ENCODE measurements at places on chromosomes 12 and 14.

GRCh38 chr12:48029491-48030172, 25.4 kb upstream of the COL2A1 start:
- DNase-seq: peak; percentile 21

GRCh38 chr12:124597041-124597440, 29.6 kb upstream of the NCOR2 start:
- DNase-seq: no peak

DNA sequence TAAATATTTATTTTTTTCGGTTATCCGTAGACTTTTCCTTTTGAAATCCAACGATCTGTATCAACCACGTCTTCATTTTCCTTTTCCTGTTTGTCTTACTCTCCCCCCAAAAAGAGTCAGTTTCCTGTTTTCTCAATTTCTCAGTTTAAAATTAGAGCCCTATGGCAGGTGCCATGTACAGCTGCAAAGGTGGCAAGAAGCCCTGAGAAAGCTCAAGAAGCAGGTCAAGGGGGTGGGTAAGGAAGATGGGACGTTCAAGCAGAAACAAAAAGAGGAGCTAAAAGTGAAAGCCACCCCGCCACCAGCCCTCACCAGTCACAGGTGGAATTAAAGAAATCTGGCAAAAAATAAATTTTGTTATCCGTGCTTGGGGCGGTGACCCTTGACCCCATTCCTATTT, 26.7 kb downstream of the SLC35E3 start:
- no peak for DNase-seq

DNA sequence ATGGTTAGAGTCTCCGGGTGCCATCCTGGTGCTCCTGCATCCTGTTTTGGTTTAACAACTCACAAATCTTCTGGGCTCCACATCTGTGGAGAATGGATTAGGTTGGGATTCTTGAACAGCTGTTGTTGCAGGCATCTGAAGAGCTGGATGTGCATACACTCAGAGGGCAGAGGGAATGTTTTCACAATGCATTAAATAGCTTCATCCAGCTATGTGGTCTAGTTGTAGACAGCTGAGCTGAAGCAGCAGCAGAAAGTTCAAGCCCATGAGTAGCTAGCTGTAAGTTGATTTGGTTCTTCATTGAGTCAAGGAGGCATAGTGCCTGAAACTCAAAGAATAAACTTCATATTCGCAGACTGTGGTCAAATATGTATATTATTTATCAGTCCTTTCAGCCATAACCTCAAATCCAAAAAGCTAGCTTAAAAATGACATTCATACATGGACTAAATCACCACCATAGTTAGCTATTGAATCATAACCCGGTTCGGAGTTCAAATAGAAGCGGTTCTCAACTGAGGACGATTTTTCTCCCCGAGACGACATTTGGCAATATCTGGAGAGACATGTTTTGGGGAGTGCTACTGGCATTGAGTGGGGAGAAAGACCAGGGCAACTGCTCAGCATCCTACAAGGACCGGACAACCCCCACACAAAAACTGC, 858 bp upstream of the ANKRD13A start:
- DNase-seq: no peak

GRCh38 chr14:105324080-105324778, 9.7 kb downstream of the PACS2 start:
- DNase-seq: no peak

DNA sequence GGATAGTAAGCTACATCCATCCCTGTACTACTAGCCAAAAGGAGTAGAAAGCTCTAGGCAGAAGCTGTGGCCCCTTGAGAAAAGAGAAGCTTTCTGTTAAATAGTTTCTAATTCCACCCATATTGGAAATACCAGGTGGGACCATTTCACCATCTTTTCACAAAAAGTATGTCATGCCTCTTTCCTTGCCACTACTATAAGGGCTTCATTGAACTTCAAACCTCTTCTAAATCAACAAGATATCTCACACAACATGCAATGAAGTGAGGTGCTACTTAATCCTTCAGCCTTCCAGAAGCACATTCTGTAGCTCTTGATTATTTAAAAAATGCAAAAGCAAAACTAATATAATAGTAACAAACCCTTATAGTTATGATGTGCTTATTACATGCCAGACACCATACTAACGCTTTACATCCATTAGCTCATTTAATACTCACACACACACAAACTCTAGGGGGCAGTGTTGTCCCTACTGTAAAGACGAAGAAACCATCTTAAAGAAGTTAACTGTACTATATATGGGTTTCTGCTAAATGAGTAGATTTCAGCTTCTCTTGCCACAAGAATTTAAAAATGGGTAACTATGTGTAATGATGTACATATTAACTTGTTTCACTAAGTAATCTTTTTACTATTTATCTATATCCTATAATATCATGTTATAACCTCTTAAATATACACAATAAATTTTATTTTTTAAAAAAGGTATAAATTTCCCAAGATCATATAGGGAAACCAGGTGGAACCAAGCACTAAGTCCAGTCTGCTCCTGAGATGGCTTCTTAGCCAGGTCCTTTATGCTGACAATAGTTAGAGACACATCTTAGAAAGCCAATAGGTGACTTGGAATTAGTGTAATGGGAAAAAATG, 124.4 kb downstream of the RPS29 start:
- peak; percentile 60 for DNase-seq

DNA sequence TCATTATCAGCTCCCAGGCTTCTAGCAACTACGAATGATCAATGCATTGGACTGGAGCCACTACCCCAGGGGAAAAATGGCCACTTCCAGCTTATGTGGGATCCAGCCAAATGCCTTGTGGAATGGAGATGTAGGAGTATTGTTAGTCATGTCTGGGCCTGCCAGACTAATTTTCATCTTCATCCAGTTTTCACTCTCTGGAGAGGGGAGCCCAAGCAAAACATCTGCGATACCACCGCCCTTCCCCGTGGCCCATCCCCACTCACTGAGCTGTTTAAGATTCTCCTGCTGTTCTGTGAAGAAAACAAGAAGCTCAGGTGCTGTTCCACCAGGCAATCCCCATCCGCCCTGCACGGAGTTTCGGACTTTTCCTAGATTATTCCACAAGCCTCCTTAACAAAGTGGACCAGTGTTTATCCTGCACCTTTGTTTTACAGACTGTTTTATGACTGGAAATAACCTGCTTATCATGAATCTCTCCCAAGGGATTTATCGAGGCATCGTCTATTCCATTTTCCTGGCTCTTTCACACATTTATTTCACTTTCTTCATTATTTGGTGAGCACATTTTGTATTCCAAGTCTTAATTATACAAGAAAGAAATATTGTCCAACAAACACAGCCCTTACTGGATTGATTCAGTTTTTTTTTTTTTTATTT, 35.5 kb upstream of the MAX start:
- no peak for DNase-seq

GRCh38 chr12:131264635-131265034, 310.9 kb downstream of the ADGRD1 start:
- DNase-seq: no peak

GRCh38 chr12:21130998-21131397, at the start of gene SLCO1B1:
TSS of gene SLCO1B1 (plus strand) at chr12:21131194. CDS start at chr12:21141575, 10,381 bp downstream.
- no peak for DNase-seq

GRCh38 chr12:66726556-66726955, 47.7 kb upstream of the GRIP1 start:
- no peak for DNase-seq

DNA sequence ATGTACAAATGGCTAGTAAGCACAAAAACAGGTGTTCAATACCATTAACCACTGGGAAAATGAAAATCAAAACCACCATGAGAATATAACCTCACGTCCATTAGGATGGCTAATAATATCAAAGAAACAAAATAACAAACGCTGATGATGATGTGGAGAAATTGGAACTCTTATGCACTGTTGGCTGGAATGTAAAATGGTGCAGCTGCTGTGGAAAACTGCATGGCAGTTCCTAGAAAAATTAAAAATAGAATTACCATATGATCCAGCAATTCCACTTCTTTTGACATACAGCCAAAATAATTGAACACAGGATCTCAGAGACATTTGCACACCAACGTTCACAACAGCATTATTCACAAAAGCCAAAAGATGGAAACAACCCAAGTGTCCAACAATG, 51.5 kb downstream of the TMPRSS12 start:
- DNase-seq: no peak

- DNase-seq: no peak
These were observed 141.3 kb upstream of the RASSF8 start for GRCh38 chr12:25817166-25817565.

DNA sequence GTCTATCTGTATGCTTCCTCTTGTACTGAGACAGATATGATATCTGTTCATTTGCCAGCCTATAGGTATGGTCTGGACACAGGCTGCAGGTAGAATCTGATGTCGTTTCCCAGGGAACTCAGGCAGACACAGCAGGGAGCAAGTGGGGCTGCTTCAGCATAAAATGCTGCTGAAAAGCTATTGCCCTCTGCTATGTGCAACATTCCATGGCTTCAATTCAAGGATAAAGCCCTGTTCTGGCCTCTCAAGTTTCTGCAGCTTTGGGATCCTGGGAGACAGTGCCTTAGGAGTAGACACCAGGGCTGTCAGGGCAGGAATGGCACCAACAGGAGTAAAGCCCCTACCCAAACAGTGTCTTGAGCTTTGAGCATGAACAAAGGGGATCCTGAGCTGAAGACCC, 173.5 kb downstream of the SLC41A2 start:
- DNase-seq: no peak

- DNase-seq: no peak
These were observed 91.9 kb downstream of the DAD1 start for GRCh38 chr14:22497144-22497423.

GRCh38 chr14:105026033-105026785, 5.3 kb upstream of the CDCA4 start:
- DNase-seq: peak; percentile 88

GRCh38 chr14:44204061-44204835, 302.8 kb downstream of the FSCB start:
- DNase-seq: no peak

GRCh38 chr12:39816671-39817185, 197.1 kb upstream of the ABCD2 start:
- DNase-seq: no peak

DNA sequence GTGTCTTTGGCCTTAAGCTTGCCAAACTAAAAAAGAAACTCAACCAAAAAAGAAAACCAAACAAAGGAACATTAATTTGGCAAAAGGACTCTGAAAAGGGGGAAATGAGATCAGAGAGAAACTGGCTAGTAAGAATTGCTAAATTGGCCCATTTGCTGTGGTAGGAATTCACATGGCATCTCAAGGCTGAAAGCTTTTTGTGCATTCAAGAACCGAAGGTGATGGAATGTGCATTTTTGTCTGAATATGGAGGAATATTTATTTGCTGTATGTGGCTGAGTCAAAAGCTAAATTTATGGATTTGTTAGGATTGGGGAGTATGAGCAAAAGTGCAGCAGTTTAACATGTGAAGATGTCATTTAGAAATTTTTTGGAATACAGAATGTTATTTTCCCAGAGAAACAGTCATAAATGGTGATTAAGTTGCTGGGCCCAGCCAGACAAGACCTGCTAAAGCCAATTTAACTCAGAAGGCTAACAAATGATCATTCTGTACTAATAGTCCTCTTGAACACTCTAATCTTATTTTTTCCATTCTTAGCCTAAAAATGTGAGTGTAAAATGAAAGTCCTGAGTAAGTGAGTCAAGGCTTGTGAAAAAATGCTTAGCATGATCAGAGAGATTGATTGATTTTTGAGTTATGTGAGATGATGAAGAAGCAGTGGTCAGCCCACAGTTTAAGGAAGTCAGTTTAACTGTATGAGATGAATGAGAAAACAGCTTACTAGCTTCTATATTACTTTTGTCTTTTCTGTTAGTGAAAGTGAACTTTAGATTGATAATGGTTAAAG, 94.1 kb downstream of the ANO6 start:
- no peak for DNase-seq

- no peak for DNase-seq
These were observed 142.6 kb downstream of the EMP1 start for GRCh38 chr12:13339091-13339490.

DNA sequence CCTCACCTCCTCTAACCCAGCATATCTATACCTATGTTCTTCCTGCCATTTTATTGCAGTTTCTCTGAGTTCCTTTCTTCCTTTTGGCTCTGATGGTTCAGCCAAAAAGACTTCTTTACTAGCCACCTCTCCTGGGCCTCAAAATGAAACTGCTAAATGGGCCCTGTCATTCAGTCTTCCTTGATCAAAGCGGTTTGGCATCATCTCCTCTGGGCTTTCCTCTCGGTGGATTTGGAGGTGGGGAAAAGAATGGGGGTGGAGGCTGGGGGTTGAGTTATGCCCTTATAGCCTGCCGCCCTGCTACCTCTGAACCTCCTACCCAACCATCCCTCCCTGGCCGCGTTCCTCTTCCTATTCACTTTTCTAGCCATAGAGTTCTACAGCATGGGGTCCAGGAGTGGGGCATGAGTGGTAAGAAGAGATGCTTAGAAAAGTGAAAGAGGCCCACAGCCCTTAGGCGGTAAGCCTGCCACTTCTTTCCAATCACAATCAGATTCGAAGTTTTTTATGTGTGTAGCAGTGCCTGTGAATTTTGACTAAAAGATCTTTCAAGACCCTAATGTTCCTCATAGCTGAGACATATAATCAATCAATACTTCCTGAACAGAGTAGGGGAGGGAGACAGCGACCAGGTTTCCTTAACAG, 2.5 kb downstream of the AJUBA start:
- no peak for DNase-seq

GRCh38 chr14:35243956-35244355, 48.2 kb upstream of the PSMA6 start:
- no peak for DNase-seq

DNA sequence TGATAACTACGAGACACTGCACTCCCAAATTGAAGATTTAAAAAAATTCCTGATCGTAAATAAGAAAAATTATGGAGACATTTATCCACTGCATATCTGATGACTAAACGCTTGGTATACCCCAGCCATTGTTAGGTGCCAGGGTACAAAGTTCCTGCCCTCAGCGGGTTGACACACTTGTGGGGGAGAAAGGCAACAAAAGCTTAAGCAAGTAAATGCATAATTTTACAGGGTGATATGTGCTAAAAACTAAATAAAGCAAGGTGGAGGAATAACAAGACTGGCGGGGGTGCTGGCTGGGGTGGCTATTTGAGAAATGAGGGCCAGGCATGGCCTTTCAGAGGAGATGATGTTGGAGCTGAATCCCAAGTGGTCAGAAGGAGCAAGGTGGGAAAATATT, 25.0 kb downstream of the BICD1 start:
- DNase-seq: no peak

GRCh38 chr14:54194501-54194900, 202.3 kb upstream of the CDKN3 start:
- DNase-seq: no peak

DNA sequence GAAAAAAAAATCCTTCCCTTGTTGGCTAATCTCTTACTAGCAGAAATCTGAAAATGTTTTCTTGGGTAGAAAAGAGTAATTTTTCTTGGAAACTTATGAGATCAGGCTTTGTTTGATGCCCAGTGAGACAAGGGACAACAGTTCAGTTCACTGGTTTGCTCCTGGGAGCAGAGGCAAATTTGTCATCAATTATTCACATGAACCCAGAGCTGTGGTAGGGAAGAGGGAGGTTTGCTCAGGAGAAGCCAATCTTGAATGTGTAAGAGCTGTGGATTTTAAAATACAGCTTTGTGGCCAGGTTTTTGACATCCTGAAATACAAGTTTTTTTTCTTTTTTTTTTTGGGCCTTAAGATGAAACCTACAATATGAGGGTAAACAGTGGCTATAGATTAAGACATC, 426.6 kb downstream of the ATP23 start:
- no peak for DNase-seq
